ENCODE measurements at places on chromosomes 5 and 9.

- no peak for DNase-seq
Measured at GRCh38 chr5:98187945-98188344, 585.5 kb upstream of the RGMB start.

DNA sequence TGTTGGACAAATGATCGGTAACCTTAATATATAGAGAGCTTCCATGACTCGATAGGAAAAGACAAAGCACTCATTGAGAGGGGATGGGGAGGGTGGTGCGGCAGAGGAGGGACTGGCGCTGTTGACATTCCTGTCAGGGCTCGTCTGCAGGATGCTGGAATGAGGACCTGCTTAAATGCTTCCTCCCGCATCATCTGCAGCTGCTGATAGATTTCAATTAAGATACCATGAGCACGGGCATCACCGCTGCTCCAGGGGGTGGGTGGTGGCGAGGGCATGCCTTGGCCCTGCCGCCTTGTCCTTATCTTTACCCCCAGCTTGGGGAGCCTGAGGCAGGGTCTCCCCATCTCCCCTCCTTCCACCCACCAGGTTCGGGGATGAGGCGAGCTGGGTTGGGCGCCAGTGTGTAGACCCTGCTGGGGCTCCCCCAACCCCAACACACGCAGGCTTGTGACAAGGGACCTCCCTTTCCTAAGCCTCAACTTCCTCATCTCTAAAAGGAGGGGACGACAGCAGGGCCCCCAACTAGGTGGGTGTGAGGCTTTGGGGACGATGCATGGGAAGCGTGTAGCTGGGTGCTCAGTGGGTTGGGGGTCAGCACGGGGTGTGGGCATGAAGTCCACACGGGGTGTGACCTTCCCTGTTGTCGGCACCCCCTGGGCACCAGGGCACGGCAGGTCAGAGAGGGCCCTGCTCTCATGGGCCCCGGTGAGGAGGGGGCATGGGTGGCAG is 11.7 kb upstream of the QRFP start:
- DNase-seq = no peak

DNA sequence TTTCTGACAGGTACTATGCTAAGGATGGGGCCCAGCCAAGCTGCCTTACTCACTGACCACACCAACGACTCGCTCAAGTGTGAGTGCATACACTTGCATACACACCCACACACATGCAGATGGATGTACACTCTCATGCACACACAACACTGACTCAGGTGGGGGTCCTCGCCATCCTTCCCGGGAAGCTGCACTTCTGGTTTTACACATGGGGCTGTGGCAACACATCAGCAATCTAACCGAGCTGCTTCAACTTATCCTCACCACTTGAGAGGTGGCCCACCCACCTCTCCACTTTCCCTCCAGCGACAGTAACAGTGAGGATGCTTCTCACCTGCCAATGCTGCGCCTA is 67.2 kb upstream of the SLC25A51 start:
- DNase-seq = no peak

GRCh38 chr5:68823301-68823700 is 270.5 kb upstream of the SLC30A5 start:
- DNase-seq = no peak

GRCh38 chr9:109114670-109115069 is 5.1 kb downstream of the TMEM245 start:
- DNase-seq = no peak

DNA sequence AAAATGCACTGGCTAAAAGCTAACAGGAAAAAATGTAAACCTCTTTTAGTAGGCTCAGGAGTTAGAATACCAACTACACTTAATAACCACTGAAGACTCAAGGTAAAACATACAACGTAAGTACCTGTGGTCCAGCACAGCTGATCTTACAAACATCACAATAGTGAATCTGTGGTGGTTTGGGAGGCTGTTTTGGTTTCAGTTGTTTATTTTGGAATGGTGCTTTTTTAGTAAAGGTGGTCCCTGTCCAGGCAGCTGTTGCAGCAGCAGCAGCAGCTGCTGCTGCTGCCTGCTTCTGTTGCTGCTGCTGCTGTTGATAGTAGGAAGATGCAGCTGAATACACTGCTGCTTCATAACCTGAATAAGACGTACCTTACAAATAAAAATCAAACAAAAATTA is 37.9 kb downstream of the ZFR start:
- DNase-seq = no peak

- DNase-seq = no peak
Measured at GRCh38 chr5:36172599-36172998, 20.7 kb downstream of the SKP2 start.

DNA sequence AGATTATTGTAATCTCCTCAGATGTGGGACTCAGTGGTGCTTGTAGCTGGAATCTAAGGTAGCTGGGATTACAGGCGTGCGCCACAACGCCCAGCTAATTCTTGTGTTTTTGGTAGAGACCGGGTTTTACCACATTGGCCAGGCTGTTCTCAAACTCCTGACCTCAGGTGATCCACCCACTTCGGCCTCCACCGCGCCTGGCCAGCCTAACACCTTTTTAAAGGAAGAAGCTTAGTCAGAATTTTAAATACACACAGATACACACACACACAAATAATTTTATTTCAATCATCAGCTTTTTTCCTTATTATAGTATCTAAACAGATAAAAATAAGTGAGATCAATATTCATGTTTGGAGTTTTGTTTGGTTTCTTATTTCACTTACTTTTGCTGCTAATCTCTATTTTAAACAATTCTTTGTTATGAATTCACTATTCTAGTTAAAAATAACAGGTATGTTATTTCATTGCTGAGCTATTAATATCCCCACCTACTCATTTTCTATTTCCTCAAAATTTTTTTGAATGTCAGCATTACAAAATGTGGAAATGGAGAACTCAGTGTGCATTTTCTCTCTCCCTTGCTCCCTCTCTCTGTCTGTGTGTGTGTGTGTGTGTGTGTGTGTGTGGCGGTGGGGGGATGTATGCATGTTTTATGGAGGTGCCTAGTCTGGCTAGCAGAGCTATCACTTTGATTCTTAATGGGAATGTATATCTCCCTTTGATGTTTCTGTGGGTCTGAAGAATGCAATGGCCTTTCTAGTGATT is 960.6 kb upstream of the DMAC1 start:
- no peak for DNase-seq

DNA sequence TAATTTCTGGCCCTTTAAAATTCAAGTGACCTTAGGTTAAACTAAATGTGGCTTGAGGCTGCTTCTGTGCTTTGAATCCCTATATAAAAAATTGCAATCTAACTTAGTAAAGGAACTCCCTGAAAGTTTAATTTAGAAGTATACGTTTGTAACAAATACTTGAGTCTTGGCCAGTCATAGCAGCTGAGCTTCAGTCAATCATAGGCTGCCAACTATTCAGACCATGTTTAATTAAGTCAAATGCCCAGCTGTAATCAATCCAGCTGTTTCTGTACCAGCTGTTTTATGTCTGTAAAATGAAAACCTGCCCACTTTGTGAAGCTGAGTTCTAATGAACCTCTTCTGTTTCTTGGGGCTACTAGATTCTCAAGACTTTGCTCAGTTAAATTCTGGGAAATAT is 760.1 kb downstream of the MAT2B start:
- DNase-seq = no peak

GRCh38 chr5:65512170-65512937 is 30.6 kb upstream of the ADAMTS6 start:
- DNase-seq = no peak
